SK-N-SH treated with all-trans-retinoic acid at 6 μM for 48 hours (cell line): ENCODE measurements at places on chromosomes 5 and 9.

GRCh38 chr5:39815711-39816110, 390.9 kb upstream of the DAB2 start:
- ATAC-seq, result no peak

DNA sequence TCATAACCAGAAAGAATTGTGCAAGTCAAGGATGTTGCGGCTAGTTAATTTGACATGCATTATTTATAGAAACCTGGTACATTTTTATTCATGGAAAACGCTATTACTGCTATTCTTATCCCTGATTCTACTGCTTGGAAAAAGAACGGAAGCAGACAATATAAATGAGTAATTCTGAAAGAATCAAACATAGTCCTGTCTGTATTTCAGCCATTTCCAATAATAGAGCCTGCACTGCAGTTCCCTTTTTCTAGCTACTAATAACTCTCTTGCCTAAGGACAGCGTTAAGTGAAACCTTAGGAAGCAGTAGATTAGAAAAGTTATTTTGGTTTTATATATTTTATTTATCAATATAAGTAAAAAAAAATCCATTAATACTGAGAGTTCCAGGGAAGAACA, 414.9 kb downstream of the CYLC2 start:
- ATAC-seq, result peak; percentile 69; the same call in 2 of the 3 replicates

DNA sequence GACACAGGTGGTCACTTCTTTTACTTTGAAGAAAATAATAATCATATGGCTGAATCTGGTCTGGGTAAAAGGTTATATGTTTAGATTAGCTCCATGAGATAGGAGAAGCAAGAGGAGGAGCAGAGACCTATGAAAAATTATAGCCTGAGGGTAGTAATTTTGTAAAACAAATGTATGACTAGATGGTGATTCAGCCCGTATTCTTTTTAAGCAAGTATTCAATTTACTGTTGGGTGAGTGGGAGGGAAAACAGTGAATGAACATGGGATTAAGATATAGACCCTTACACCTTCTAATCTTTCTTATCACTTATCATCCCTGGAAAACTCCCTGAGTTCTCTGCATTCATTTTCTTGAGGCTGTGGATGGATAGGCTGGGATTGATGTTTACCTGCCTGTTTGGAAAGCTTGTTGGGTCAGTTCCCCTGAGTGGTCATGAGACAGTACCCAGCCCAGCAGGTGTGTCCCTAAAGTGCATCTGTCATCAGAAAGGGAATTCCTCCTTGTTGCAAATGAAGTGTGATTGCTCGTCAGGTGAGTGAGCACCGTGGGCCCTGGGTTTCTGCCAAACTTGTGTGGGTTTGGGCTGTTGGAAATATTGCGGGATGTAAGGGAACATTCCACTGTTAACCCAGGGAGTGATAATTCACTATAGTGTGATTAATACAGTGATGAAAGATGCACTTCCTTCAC, 101.2 kb upstream of the GDNF start:
- ATAC-seq, result no peak

DNA sequence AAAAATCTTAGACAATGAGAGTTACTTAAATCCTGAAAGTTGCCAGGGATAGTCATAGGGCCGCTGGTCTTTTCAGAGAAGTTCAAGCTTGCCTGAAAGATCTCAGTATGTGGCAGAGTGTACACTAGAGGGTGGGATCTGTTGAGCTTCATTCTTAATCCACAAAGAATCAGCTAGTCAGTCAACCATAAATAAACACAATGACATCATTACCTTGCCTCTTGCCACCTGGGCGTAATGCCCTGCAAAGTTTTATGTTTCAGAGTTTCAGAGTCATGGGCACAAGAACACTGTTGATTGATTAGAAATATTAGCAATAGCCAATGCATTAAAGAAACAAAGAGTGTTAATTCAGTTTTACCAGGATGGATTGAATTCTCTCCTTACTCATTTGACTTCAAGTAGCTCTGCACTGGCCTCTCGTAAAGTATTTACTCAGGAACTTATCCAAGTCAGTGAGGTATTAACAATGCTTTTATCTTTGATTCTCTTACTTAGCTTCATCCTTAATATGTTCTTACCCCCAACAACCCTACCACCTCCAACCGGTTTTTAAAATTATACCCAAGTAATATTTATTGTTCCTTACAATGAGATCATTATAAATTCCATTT, 14.3 kb upstream of the ANXA1 start:
- peak; percentile 41 for ATAC-seq

DNA sequence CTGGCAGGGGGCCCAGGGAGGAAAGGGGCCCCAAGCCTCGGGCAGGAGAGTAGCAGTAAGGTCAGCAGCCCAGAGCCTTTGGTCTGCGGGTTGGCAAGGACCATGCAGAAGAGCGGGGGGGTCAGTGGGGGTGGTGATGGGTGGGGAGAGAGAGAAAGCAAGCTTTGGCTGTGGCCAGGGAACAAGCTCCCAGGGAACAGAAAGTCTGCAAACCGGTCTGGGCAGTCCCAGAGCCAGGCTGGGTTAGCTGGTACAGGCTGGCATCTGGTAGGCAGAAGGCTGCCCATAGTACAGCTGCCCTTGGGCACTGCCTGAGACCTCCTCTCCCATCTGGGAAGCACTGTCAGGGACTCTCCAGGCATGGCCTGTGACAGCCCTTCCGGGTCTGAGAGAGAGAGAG, 10.5 kb upstream of the EPB41L4B start:
- peak; percentile 64; the same call in 1 of the 3 replicates for ATAC-seq

DNA sequence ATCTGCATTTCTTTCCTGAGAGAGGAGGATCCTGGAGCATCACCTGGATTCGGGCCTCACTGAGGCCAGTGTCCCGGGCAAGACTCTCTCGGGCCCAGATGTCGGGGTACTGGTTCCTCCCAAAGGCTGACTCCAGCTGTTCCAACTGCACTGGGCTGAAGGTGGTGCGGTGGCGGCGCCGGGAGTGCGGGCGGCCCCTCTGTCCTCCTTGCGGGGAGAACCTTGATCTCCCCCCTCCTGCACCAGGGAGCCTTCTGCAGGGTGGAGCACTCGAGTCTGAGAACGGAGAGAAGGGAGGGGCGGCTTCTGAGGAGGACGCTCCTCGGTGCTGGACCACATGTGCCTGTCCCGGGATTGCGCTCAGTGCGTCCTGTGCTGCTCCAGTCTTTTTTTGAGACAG, 2.0 kb downstream of the PROP1 start:
- no peak for ATAC-seq
